NCI-H187 (cell line): ENCODE measurements at places on chromosomes 11 and 22.

DNA sequence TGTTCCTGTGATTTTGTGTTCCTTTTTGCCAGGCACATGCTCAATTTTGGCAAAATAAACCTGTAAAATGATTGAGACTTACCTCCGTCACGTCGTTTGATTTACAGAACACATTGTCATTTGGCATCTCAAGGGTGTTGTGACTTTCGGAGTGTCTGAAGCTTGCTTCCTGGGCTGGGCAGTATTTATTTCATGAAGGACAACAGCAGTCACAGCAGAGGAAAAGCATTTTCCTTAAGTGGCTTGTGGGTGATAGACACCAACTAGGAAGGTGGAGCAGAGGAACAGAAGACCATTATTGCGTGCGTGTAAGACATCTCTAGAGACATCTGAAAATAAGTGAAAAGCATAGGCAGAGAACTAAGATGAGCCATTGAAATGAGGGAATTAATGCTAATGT is 80.2 kb downstream of the SLC36A4 start:
- no peak for DNase-seq

- no peak for DNase-seq
Measured at GRCh38 chr22:49241174-49241851, 586.4 kb downstream of the BRD1 start.

- no peak for DNase-seq
Measured at GRCh38 chr11:108857382-108857781, 192.5 kb downstream of the DDX10 start.

DNA sequence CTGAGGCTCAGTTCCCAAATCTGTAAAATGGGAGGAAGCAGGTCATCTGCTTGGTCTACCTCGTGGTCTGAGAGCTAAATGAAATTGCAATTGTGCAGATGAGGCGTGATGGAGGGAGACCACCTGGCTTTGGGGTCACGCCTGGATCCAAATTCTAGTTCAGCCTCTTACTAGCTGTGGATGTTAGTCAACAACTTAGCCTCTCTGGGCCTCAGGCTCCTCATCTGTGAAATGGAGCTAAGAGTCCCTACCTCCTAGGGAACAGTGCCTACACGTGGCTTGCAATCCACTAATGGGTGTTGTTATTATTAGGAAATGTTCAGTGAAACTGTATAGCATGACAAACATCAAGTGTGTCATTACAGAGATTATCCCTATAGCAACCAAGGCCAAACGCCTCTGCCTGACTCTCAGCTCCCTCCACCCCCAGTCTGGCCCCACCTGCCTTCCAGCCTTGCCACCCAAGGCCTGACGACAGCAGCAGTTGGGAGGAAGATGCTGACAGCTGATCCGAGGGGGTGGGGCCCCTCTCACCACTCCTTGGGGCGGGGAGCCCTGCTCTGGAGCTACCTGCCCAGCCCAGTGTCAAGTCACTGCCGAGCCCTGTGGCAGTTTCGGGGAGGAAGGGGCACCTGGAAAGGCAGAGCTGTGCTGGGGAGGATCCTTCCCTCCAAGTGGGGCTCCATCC is 1.7 kb upstream of the RHOD start:
- DNase-seq: no peak

GRCh38 chr11:79437278-79437980 is 3.4 kb downstream of the TENM4 start:
- no peak for DNase-seq

DNA sequence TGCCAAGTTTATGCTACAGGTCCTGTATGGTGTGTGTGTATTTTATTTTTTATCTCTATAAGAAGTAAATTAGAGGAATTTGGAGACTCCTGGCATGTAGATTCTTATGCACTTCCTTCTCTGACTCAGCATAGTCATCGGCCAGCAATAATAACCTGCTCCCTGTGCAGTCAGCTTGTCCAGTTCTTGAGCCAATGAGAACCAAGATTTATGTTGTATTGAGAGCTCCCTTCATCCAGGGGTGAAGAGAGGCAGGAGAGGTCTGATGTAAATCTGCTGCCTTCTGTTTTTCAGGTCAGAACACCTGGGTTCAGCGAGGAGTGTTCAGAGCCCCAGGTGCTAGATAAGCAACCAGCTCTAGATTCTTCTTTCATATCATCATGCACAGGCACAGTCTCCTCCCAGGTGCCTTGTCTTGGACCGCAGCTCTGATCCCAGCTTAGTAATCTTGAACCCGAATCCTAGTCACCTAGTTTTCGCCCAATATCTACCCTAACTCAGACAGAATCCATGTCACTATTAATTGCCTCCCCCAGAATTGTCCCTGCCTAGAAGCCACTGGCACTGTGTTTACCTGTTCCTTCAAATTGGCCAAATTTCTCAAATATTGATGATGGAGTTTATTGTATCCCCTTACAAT is 328.2 kb upstream of the NCAM1 start:
- no peak for DNase-seq

DNA sequence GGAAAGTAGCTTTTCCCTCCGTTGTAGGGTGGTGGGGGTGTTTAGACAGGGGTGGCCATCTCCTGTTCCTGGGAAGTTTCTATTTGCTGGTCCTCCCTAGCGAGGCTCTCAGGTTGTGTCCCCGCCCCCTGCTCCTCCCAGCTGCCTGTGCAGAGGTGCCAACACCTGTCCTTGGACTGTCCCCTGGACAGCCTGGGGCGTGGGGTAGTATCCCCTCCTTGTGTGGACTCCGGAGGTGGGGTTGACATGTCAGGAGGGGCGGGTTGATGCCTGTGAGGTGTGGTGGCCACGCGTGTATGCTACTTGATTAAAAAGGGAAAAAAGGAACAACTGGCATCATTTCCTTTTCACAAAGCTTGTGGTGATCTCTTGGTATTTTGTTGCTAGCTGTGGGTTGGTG is 14.3 kb upstream of the RANBP1 start:
- no peak for DNase-seq

DNA sequence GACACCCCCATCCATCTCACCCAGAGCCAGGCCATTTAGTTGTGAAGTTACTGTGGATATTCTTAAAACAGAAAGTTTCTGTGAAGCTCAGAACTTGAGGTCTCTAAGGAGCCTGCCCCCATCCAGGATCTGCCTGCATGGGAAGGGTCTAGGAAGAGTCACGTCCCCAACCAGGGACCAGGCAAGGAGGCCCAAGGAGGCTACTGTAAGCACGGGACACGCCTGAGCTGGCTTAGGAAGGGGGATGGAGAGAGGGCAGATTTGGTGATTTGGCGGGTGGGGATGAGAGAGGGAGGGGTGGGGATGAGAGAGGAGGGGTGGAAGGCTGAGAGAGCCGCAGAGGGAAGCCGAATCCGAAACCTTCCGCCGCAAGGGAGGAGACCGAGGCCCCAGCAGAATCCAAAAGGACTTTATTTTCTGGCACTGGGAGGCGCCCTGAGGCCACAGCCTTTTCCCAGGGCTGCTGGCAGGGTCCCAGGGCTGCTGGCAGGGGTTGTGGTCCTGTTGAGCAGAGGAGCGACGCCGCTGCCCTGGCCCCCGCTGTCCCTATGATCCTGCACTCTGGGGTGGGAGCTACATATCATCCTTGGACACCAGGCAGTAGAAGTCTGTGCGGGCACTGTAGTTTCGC is 9.4 kb downstream of the SIGIRR start:
- DNase-seq: no peak

- DNase-seq: peak; percentile 6
Measured at GRCh38 chr11:76162336-76163288, 43.7 kb downstream of the WNT11 start.

- DNase-seq: no peak
Measured at GRCh38 chr11:64747961-64748665, 4.2 kb upstream of the RASGRP2 start.

- no peak for DNase-seq
Measured at GRCh38 chr11:45877221-45877620, 8.2 kb upstream of the MAPK8IP1 start.

GRCh38 chr11:69799582-69799981 is 19.6 kb downstream of the FGF3 start:
- no peak for DNase-seq

- no peak for DNase-seq
Measured at GRCh38 chr11:16795146-16795545, 56.7 kb downstream of the C11orf58 start.

DNA sequence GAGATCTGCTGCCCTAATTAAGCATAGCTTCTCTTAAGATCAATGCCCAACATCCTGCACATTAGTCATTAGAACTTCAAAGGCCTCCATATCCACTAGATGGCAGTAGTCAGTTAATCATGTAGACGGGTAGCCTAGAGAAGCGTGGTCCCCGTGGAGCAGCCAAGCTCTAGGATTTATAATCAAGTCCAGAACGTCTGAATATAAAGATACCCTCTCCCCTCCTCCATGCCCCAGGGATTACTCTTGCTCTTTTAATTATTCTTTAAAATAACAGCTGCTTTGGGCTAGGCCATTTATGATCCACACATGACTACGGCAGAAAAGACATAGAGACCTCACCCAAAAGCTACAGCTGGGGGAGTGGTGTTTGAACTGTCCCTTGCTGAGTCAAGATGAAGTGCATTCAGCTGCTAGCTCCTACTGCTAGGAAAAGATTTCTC is 327.6 kb upstream of the PLET1 start:
- peak; percentile 76 for DNase-seq

DNA sequence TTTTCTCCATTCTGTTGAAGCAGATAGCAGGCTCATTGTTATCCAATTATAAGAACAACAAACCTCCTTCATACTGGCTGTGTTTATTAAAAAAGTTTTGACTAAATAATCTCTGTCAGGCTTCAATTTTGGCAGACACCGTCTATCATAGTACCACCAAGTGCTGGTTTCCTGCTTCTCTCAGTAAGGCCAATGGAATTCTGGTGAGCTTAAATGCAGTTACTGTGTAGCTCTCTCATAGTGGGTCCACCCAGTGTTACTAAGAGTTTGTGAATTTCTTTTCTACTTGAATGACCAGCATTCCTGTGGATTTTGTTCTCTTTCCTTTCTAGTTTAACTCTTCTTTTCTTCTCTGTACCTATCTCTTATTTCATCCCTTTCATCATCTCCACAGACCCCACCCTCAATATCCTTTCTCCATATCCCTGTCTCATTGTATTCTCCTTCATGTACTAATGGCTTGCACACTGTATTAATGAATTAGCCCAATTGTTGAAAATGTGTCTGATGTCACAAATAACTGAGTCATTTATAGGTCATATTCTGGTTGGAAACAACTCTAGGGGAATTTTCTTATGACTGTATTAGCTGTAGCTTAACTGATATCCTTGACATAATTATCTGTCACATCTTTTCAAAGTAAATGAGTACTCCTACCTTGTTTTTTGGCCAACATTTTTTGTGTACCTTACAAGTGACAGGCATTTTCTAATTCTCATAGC is 372.1 kb downstream of the FAT3 start:
- no peak for DNase-seq

DNA sequence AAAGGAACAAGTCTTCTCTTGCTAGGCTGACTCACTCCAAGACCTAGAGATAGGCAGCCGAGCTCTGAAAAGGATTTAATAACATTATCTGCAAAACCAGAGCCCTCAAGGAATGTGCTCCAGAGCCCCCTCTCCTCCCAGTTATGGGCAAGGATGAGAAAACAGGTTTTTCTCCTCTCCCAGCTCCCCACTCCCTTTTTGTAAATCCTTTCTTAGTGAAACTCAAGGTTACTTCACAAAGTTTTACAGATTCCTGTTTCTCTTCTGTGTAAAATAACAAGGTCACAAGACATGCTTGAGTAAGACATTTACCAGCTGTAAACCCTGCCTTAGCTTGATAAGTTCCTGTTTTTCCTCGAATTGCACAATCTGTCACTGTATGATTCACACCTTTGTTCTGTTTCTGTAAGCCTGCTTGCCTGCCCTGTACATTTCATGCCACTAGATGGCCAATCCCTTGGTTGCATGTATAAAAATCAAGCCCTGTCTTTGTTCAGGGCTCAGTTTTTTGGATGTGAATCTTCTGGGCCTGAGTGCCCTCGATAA is 489.4 kb downstream of the KCNA4 start:
- no peak for DNase-seq

GRCh38 chr11:66497206-66497605 is 13.2 kb upstream of the BBS1 start:
- no peak for DNase-seq

DNA sequence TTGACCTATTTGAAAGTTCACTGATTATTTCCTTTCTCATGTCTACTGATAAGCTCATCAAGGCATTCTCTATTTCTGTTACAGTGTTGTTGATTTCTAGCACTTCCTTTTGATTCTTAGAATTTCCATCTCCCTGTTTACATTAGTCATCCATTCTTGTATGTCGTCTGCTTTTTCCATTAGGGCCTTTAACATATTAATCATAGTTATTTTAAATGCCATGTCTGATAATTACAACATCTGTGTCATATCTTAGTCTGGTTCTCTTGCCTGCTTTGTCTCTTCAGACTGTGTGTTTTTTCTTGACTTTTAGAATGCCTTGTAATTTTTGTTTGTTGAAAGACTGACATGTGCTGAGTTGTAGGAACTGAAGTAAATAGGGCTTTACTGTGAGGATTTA is 602.1 kb downstream of the SOX6 start:
- no peak for DNase-seq

GRCh38 chr22:37818409-37819104 is 4.6 kb upstream of the GALR3 start:
- no peak for DNase-seq

- no peak for DNase-seq
Measured at GRCh38 chr22:44192098-44192815, 11.5 kb downstream of the PARVG start.

DNA sequence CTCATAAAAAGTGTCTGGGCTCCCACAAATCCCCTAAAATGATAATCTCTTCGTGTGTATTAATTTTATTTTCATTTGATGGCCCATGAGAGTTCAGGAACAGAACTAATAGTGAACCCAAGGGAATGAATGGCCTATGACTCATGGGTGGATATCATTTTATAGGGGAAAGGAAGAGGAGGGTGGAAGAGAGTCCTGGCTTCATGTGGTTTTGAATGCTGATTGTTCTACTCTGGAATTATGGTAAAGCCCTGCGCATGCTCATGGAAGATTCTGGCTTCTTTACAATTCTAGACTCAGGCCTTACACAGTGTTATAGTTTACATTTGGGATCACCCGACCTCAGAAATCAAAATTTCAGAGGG is 35.2 kb downstream of the MAML2 start:
- no peak for DNase-seq
